ENCODE measurements at places on chromosomes 12 and 14.

GRCh38 chr12:102953221-102953620 is 4.3 kb upstream of the ASCL1 start:
- no peak for DNase-seq

- DNase-seq: no peak
These were observed 68.3 kb downstream of the DYRK2 start for GRCh38 chr12:67716817-67717216.

DNA sequence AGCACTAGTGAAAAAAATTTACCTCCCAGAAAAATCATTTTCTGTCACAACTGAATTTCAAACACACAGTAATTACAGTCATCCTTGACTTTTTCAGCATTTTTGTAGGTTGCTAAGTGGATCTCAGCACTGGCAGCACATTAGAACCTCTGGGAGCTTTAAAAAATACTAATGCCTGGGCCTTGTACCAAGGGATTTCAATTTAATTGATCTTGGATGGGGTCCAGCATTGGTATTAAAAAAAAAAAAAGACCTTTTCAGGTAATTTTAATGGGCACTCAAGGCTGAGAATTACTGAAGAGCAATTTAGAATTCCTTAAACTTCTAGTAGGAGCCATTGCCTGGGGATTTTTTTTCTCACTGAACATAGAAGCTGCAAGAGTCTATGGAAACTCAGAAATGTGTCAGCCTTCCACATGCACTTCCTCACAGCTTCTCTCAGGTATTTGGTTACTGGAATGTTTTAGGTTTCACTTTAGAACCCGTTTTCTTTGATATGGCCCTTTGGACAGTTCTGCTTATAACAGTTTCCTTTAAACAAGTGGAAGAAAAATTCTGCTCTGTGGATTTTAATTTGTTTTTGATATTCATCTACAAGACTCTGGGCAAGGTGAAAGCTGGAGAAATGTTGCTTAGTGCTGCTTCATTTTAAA is 88.5 kb upstream of the DACT1 start:
- DNase-seq: no peak

GRCh38 chr12:129762436-129762835 is 141.4 kb downstream of the TMEM132D start:
- no peak for DNase-seq

DNA sequence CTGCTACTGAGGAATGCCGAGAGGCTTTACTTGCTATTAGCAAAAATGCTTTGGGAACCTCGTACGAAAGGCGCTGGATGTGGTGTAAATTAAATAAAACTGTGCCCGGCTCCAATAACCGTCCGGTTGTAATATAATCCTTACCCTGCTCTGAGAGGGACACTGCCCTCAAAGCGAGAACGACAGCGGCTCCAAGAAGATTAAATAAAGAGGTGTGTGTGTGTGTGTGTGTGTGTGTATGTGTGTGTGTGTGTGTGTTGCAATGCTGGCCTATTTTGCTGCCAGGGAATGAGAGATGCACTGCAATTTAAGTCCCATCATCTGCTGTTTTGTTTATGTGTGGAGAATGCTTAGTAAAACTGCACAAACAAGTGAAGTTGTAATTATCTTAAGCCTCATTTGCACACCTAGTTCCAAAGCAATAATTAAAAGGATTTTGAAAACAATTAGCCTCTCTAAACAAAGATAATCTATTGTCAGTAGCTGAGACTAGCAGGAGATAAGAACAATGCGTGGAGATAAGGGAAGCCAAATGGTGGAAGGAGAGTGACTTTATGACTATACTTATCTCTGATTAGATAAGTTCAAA is 1.2 kb upstream of the SIX1 start:
- no peak for DNase-seq

- no peak for DNase-seq
These were observed at the start of gene CCDC60 for GRCh38 chr12:119334430-119335170. CCDC60 (plus strand) TSS chr12:119334729; CDS start chr12:119335177, 448 bp downstream.

GRCh38 chr12:72546106-72546505 is 273.9 kb downstream of the TRHDE start:
- no peak for DNase-seq

DNA sequence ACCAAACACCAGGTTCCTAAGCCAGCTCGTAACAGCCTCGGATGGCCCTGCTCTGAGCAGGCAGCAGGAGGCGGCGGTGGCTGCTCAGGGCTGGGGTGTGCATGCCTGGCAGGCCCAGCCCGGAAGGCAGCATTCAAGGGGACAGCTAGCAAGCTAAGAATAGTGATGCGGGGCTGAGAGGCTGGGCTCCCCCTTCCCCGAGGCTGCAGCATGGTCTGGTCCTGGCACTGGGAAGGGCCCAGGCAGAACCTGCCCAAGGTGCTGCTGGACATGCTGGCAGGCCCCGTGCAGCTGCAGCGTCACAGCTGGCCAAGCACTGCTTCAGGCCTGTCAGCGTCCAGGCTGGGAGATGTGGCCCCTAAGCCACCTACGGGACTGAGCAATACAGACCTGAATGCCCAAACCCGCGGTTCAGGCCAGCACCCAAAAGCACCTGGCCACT is 26.4 kb upstream of the NUDT14 start:
- DNase-seq: no peak

GRCh38 chr14:38143170-38143569 is 64.5 kb upstream of the SSTR1 start:
- DNase-seq: no peak

- no peak for DNase-seq
These were observed 408.5 kb upstream of the RGS6 start for GRCh38 chr14:71523630-71524319.

- no peak for DNase-seq
These were observed 62.8 kb downstream of the HRK start for GRCh38 chr12:116818341-116818856.

DNA sequence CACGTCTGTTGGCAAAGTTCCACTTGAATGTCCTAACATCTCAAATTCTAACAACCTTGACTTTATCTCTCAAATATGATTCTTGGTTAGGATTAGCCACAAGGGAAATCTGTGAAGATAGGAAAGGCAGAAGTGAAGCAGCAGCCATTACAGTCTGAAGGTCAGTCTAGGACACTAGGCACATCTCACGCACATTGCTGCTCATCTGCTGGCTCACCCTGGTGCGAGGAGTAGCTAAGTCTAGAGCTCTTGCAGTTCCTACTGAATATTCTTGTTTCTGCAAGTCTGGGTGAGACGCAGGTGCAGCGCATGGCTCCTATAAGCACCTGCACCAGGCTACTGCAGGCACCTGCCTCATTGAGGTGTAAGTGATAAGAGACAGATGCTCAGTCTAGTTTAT is 6.4 kb upstream of the SLC25A3 start:
- no peak for DNase-seq

DNA sequence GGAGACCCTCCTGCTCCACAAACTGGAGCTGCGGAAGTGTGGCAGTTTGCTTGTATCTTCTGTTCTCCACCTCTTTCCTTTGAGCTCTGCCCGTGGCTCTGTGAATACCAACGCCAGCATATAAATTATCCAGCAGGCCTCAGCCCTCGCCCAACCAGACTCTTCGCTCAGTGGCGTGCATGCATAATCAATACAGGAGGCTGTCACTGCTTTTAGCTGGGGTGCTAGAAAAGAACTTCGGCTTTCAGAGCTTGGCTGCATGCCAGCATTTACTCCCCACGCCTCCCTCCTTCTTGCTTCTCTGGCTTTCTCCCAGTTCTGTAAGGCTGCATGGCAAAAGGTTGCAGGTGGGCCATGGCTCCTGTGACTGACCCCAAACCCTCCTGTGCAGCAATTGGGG is 26.9 kb downstream of the NRXN3 start:
- no peak for DNase-seq

- no peak for DNase-seq
These were observed 91.4 kb downstream of the CDK17 start for GRCh38 chr12:96308881-96309280.

DNA sequence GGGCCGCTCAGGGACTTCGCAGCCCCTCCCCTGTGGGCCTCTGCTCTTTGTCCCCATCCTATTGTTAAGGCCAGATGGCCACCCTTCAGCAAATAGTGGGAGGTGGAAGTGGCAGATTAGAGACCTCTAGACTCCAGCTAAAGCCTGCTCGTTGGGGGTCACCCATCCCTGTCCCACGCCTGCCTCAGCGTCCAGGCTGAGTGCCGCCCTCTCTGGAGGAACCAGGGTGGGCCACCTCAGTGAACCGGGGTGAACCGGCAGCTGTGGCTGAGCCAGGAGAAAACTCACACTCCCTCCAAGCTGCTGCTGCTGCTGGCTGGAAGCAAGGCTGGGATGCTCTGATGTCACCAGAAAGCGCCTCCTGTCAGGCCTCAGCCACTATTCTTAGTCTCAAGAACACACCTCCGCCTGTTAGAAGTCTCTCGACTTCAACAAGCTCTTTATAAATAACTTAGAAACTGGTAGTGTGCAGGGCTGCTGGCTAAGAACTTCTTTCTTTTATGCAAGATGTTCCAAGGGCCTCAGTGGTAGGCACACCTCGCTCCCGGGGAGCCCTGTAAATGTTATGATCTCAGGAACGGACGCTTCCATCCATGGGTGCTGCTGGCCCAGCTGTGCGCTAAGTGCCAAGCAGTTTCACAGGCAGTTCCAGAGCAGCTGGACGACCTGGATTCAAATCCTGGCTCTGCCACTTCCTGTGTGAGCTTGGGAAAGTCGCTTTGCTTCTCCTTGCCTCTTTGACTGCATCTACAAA is 19.8 kb upstream of the TESC start:
- no peak for DNase-seq

- DNase-seq: no peak
These were observed 45.3 kb downstream of the LRP6 start for GRCh38 chr12:12221560-12221959.

DNA sequence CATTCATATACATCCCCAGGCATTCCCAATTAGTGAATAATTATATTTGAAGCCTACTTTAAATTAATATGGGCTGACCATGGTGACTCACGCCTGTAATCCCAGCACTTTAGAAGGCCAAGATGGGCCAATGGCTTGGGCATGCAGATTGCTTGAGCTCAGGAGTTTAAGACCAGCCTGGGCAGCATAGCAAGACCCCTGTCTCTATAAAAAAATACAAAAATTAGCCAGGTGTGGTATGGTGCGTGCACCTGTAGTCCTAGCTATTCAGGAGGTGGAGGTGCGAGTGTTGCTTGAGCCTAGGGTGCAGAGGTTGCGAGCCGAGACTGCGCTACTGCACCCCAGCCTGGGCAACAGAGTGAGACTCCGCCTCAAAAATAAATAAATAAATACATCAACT is 7.6 kb upstream of the ARID2 start:
- no peak for DNase-seq

DNA sequence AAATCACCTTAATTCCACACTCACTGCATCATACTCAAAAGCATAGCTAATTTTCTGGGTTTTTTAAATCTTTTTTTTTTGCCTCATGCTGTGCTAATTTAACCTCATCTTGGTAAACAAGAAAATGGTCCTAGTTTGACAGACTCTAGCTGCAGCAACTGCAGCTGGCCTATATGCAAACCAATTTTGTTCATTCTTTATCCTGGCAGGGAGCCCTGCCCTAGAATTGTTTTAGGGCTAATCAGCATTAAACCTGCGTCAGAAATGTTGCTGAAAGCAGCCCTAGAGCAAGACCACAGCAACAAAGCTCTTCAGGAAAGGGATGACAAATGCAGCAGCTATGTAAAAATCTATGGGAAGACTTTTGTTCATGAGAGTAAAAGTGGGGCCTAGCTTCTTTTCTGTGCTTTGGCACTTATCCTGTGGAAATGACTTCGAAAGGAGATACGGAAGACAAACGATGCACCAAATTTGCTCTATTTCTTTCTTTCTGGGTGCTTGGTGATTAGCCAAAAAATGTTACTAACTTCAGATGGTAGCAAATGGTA is 72.2 kb downstream of the DENND5B start:
- peak; percentile 98 for DNase-seq
